ENCODE measurements at places on chromosomes 7 and 10.

DNA sequence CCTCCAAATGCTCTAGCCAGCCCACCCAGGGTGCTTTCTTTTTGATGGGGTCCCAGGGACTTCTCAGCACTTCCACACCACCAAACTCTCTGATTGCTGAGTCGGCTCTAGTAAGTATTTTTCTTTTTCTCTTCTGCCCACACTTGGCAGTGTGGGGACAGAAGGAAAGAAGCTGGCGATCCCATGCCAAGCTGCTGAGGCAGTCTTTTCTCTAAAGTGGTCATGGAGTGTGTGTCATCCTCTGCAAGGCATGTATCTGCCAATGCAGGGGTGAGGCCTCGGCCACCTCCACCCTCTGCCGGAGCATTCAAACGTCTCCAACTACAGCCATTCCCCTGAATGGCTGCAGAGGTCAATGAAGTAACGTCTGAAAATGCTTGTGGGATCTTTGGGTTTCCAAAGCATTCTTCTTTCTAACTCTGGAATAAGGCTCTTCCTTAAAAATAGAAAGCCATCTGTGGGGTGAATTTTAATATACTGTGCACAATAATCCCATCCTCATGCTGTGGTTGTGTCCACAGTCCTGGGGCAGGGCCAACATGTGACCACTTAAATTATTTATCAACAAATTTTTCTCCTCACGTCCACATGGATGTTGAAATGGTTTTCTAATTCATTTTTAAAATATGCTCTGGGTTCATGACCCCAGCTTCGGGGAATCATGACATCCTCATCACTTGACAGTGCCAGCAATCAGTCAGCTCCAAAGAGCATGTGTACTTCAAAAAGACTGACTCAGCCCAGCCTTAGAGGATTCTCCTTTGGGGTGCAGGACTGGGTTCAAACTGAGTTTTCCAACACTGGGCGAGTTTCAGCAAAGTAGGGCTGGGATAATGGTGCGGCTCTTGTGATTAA lies 171.3 kb upstream of the ITGB1 start:
- peak; percentile 74 for DNase-seq

DNA sequence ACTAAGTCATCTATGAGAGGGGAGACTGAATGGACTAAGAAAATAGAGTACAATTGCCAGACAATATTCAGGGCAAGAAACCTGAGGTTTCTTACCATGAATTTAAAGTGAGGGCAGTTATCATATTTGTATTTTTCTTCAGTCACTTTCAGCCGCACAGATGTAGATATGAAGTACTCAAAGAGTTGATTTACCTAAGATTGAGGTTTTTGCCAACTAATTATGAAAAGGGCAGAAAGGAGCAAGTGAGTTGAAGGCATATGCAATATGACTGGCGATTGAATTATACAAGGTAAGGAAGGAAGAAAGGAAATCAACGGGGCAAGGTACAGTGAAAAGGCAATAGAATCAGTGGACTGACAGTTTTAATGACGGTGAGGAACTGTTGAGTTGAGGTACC lies 17.8 kb downstream of the CNOT4 start:
- DNase-seq, result no peak

DNA sequence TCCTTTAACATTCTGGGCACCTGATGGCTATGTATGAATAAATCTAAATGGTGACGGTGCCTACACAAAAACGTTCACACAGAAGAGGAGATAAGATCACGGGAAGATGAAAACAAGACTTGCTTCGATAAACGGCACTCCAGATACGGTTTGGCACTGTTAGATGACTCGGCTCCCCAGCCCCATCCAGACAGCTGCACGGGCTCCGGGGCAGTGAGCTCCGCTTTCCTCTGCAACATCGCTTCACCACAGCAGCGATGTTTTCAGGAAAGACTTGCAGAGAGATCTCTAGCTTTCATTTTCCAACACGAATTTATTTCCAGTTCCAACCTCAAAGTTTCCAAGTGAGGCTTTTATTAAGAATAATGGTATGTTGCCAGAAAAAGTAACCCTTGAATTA lies 132.1 kb downstream of the KLF6 start:
- no peak for DNase-seq

DNA sequence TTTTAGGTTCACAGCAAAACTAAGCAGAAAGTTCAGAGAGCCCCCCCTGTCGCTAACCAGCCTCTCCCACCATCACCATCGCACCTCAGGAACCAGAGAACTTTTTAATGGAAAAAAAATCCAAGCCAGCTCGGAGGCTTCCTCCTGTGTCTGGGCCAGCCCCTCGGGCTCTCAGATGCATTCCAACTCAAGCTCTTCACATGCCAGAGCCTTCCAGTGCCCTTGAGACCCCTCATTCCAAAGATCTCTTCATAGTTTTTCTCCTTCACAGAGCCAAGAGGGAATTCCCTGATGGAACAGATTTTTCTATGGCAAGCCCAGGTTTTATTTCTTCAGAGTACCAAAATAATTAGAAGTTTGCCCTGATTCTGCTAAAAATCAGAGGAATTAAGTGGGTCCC lies 153.4 kb upstream of the LANCL2 start:
- DNase-seq, result no peak

GRCh38 chr10:26824015-26824690 lies 36.6 kb downstream of the ABI1 start:
- DNase-seq, result no peak

DNA sequence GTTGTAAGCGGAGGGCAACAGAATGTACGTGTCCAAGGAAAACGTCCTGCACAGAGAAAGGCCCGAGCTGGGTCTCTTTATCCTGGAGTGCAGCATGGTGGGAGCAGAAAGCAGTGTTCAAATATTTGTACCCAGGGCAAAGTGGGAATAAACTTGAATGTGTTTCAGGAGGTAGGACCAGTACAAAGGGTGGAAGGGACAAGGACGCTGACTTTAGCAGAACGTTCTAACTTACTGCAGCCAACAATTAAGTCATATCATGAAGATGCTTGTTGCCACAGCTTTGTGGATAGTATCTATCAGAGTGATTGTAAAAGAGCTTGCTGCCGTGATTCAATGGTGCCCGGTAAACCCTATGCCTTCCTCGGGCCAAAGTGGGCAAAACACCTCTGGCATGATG lies 30.5 kb upstream of the ZC3HAV1L start:
- DNase-seq, result no peak

- DNase-seq, result peak; percentile 73
Measured at GRCh38 chr10:95242581-95243317, 48.1 kb downstream of the PDLIM1 start.

GRCh38 chr7:127943541-127944521 lies 87.4 kb downstream of the LRRC4 start:
- DNase-seq, result no peak

GRCh38 chr7:15461576-15461975 lies 100.2 kb downstream of the AGMO start:
- peak; percentile 94 for DNase-seq

DNA sequence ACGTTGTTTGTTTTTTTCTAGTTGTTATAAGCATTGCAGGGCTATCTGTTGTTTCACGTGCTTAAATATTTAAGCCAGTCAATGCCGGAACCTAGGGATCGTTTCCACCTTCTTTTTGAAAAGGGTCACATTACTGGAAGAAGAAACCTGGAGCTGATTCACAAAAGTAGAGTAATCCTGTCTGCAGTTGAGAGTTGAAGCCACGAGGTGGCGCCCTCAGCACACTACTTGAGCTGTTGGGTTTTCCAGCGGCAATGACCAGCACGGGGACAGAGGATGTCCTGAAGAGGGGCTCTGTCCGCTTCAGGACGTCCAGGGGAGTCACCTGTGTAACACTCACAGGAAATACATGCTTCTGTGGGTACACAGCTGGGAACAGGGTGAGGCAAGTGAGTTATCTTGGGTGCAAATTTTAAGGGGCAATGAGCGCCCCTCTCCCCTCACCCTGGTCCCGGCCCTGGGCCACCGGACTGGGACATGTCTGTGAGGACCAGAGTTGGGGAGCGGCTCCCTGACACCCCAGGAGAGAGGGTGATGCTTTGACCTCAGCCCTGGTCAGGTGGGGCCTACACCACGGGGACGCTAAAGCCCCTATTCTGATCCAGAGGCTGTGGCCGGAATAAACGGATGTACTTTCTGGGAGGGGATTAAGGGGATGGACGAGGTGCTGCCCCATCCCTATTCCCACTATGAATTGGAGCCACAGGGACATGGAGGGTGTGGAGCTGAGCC lies 26.3 kb upstream of the WDFY4 start:
- DNase-seq, result peak; percentile 79

GRCh38 chr7:117051808-117052207 lies 98.5 kb downstream of the ST7 start:
- no peak for DNase-seq

DNA sequence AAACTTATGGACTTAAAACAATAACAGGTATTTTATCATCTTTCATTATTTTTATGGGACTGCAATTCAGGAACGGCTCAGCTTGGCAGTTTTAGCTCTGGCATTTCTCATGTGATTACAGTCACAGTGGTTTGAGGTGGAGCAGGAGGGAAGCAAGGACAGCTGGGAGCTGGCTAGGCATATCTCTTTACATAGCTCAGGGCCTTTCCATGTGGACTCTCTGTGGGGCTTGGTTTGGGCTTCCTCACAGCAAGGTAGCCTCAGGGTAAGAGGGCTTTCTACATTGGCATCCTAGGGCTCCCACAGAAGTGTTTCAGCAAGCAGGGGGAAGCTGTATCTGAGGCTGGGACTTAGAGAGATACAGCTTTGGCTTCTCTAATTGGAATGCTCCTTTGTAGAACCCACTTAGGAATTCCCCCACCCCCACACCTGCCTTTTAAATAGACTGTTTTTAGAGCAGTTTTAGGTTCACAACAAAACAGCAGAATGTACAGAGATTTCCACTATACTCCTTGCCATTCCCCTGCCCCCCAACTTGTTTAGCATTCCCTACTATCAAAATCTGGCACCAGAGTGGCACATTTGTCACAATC lies 26.6 kb upstream of the SDHAF3 start:
- DNase-seq, result no peak

DNA sequence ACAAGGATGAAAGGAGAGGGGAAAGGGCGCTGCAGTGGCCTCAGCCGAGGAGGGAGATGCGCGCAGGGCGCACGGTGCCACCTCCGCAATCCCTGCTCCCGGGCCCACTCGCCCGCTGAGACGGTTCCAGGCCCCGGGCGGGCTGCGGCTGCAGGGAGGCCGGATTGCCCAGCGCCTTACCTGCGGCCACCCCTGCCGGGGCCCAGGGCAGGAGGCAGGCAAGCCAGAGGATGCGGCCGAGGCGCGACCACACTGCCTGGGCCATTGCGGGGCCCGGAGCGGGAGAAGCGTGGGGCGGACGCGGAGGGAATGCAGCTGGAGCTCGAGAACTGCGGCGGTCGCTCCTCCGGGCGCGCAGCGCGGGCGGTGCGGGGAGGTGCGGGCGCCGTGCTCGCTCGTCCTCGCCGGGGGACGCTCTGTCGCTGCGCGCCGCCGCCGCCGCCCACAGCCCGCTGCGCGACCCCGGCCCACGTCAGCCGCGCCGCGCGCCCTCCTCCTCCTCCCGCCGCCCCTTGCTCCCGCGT lies at the start of gene TMEM130:
Gene TMEM130, minus strand, starts transcription at position 418 of the 524 bp plus-strand sequence. Its CDS starts 153 bp downstream, at position 265.
- no peak for DNase-seq

- no peak for DNase-seq
Measured at GRCh38 chr7:50661345-50662040, 96.3 kb upstream of the DDC start.
